ENCODE measurements at places on chromosomes 5 and 9. TPM values are rescaled to one million over a fixed set of nuclear protein-coding genes. Genes with fewer than 3 reads are reported as not detected.

Gene NR4A3
- total RNA-seq = 53.0 TPM

Gene KIF3A
- 26.9 TPM for total RNA-seq

Gene RMRP
- 5,353 TPM for total RNA-seq

Gene ZFP2
- 0.58 TPM for total RNA-seq

Gene NR5A1
- 0.07 TPM for total RNA-seq

Gene LCN1
- not detected for total RNA-seq

Gene DDX4
- 1.0 TPM for total RNA-seq

Gene NKD2
- 18.7 TPM for total RNA-seq

DNA sequence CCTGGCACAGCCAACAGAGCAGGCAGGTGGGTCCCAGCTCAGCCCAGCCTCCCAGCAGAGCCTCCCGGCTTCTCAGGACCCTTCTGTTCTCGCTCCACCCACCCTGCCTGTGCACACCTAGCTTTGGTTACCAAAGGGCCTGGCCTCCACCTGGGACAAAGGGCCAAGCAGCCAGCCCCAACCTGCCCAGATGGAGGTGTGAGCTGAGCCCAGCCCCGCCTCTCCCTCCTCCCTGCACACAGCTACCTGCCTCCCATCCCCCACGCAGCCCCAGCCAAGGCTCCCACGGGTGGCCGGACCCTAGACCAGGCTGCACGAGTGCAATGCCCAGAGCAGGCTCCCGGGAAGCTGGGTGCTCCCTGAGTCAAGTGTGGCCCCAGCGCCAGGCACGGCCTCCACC is 5.6 kb downstream of the TPRN start:
- no peaks in the 10 kb centered on the region for H3K27me3 ChIP-seq
- no peak for DNase-seq
- H3K36me3 ChIP-seq = no peaks in the 10 kb centered on the region
- H3K4me3 ChIP-seq = no peak overlapping the region
- no peak overlapping the region for H3K27ac ChIP-seq
- H3K4me1 ChIP-seq = peaks cover 17% of the 10 kb centered on the region

GRCh38 chr5:100828071-100828897 is 74.8 kb downstream of the ST8SIA4 start:
- peaks cover 56% of the 10 kb centered on the region for H3K4me1 ChIP-seq
- no peak for DNase-seq
- peak overlapping the region; percentile 74 for H3K27ac ChIP-seq
- no peaks in the 10 kb centered on the region for H3K27me3 ChIP-seq

DNA sequence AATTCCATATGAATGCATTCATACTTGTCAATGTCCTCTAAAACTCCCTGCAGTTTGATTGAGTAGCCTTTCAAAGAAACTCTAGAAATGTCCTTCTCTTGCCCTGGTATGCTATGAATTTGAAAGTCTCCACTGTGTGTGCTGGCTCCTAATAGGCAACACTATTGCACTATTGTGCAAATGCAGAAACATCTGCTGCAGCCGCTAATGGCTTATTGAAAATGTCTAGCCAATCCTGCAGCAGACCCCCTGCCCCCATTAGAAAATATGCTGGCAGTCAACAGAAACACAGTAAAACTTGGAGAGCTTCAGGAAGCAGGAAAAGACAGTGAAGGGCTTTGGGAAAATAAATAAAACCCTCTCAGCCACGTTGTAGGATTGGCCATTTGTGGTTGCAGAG is 87.3 kb upstream of the GRAMD2B start:
- H3K4me1 ChIP-seq = no peaks in the 10 kb centered on the region
- no peak for DNase-seq
- no peak overlapping the region for H3K4me3 ChIP-seq
- peaks cover 6% of the 10 kb centered on the region for H3K27me3 ChIP-seq

GRCh38 chr9:680106-680505 is 161.4 kb upstream of the DMRT1 start:
- no peak for DNase-seq
- H3K4me3 ChIP-seq = no peak overlapping the region
- H3K27me3 ChIP-seq = no peaks in the 10 kb centered on the region
- H3K27ac ChIP-seq = no peak overlapping the region
- H3K36me3 ChIP-seq = no peaks in the 10 kb centered on the region

GRCh38 chr5:36073595-36074216 is 7.0 kb upstream of the UGT3A2 start:
- H3K4me3 ChIP-seq = no peak overlapping the region
- DNase-seq = peak; percentile 10
- H3K27me3 ChIP-seq = peaks cover 12% of the 10 kb centered on the region
- no peak overlapping the region for H3K27ac ChIP-seq
- peaks cover 7% of the 10 kb centered on the region for H3K4me1 ChIP-seq
- no peaks in the 10 kb centered on the region for H3K36me3 ChIP-seq

DNA sequence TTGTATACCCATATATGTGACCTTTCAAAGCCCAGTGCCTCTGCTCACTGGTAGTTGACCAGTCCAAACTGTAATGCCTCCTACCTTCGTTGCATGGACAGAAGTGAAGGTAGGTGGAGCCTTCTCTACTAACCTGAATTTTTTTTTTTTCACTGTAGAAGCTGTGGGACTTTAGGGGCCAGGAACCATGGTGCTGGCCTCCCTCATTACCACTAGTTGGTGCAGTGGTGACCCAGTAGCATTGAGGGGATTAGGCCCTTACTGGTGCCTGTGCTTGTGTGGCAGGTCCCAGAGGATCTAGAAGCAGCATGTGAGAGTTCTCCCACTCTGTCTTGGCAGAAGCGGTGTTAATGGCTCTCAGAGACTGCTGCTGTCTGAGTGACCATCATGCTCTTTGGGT is 2.3 kb downstream of the RALGPS1 start:
- no peak for DNase-seq
- H3K36me3 ChIP-seq = no peaks in the 10 kb centered on the region
- no peak overlapping the region for H3K4me3 ChIP-seq

- peaks cover 2% of the 10 kb centered on the region for H3K36me3 ChIP-seq
- no peaks in the 10 kb centered on the region for H3K27me3 ChIP-seq
- peaks cover 43% of the 10 kb centered on the region for H3K4me1 ChIP-seq
- H3K27ac ChIP-seq = peak overlapping the region; percentile 98
These were observed 812 bp downstream of the SREK1 start for GRCh38 chr5:66144834-66145390.

DNA sequence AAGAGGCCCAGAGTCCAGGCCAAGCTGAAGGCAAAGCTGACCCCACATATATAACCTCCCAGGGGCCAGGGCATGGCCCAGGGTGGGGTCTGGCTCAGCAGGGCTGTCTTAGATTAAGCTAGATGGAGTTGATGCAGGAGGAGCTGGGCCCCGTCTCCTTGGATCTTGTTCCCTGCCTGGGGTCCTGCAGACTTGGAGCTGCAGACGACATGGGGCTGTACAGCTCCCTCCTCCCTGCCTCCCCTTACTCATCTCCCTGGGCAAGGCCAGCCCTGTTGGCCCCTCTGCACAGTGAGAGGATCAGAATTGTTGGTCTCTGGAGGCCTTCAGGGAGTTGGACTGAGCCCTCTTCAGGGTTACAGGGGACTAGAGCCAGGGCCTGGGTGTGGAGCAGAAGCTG is 134.9 kb downstream of the RGS3 start:
- DNase-seq = no peak
- H3K4me1 ChIP-seq = peaks cover 23% of the 10 kb centered on the region

DNA sequence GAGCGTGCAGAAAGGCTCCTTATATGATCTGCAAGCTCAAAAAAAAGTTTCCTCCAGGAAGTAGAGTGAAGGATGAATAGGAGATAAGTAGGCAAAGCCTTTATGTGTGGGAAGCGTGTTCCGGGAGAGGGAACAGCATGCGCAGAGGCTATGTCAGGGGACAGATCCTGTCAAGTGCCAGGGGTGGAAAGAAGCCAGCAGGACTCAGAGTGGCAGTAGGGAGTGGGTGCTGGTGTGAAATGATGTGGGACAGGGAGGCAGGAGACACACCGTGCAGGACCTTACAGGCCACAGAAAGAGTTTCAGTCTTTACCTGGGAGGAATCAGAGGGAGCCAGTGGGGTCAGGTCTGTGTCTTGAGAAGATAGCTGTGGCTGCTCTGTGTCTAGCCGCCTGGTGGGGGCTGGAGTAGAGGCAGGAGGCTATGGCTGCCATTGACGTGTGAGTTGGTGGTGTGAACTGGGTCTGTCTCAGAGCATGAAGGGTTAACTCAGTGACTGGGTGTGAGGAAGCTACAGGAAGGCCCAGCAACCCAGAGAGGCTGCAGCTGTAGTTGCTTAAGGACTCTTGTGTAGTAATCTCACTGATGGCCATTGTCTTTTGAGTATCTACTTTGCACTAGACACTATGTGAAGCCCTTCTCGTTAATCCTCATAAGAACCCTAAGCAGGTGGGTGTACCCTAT is 71.3 kb downstream of the PPARGC1B start:
- no peaks in the 10 kb centered on the region for H3K27me3 ChIP-seq
- DNase-seq = no peak
- H3K4me1 ChIP-seq = no peaks in the 10 kb centered on the region
- no peak overlapping the region for H3K27ac ChIP-seq
- H3K36me3 ChIP-seq = no peaks in the 10 kb centered on the region

- no peak overlapping the region for H3K27ac ChIP-seq
- H3K27me3 ChIP-seq = peaks cover 7% of the 10 kb centered on the region
- H3K4me1 ChIP-seq = peaks cover 41% of the 10 kb centered on the region
- peak; percentile 33 for DNase-seq
- no peak overlapping the region for H3K4me3 ChIP-seq
These were observed 332.3 kb downstream of the CWC27 start for GRCh38 chr5:65100911-65101631.

DNA sequence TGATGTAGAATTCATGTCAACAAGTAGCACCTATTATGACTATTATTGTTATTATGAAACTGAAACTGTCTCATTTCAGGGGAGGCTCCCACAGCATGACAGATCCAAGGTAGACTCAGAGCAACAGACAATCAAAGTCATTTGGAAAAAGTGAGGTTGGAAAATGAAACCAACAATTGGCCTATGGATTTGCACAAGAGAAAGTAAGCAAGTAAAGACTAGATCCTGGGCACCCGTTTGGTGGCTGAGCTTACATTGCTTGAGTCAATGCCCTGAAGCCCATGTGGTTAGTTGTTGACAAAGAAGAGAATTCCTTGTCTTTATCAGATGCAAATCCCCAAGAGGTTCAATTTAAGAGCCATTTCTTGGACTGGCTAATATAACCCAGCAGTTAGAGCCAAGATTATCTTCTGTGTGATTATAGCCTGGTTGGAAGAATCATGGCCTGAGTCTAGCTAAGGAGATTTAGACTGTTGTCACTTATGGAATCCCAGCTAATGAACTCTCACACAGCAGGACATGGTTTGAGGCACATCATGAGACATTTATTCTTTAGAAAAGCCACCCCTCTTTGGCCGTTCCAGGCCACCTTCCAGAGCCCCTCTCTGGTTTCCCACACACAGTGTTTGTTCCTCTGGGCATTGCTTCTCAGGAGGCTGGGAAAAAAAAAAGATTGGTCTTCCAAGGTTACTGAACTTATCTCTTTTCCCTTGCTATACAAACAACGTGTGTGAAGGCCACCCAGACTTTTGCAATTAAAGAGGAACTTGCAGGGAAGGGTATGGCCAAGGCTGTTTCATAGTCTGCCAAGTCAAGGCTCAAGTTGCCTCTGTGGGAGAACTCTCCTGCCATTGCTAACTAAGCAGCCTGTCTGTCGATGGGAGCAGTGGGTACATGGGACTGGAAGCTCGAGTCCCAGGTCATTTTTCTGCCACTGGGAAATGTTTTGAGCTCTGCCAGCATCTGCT is 399.5 kb downstream of the ENC1 start:
- no peak overlapping the region for H3K4me3 ChIP-seq
- H3K4me1 ChIP-seq = no peaks in the 10 kb centered on the region
- no peak overlapping the region for H3K27ac ChIP-seq
- no peak for DNase-seq

DNA sequence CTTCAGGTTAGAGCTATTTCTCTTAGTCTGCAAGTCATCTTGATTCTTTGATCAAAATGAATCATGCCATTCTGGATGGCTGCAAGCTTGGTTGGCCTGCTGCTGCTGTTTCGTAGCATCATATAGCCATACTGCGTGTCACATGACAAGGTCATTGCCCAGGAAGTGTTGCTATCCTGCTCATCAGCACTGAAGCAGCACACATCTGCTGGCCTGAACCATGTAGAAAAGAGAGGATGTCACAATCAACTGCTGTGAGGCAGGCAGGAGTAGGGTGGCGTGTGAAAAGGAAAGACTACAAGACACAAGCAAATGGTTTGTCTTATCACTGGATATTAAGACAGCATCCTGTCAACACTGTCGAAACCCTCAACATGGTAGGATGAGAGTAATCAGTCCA is 376.7 kb upstream of the RORB start:
- H3K4me3 ChIP-seq = no peak overlapping the region
- no peaks in the 10 kb centered on the region for H3K4me1 ChIP-seq
- H3K27ac ChIP-seq = no peak overlapping the region
- no peak for DNase-seq
- no peaks in the 10 kb centered on the region for H3K36me3 ChIP-seq

- H3K36me3 ChIP-seq = no peaks in the 10 kb centered on the region
- H3K4me3 ChIP-seq = no peak overlapping the region
- no peaks in the 10 kb centered on the region for H3K4me1 ChIP-seq
- no peak for DNase-seq
- no peak overlapping the region for H3K27ac ChIP-seq
- peaks cover 6% of the 10 kb centered on the region for H3K27me3 ChIP-seq
These were observed 30.2 kb upstream of the SLCO6A1 start for GRCh38 chr5:102529031-102529430.
